ENCODE measurements at places on chromosomes 5 and 9.

- no peak for DNase-seq
Measured at GRCh38 chr5:78514427-78515330, 133.9 kb downstream of the LHFPL2 start.

DNA sequence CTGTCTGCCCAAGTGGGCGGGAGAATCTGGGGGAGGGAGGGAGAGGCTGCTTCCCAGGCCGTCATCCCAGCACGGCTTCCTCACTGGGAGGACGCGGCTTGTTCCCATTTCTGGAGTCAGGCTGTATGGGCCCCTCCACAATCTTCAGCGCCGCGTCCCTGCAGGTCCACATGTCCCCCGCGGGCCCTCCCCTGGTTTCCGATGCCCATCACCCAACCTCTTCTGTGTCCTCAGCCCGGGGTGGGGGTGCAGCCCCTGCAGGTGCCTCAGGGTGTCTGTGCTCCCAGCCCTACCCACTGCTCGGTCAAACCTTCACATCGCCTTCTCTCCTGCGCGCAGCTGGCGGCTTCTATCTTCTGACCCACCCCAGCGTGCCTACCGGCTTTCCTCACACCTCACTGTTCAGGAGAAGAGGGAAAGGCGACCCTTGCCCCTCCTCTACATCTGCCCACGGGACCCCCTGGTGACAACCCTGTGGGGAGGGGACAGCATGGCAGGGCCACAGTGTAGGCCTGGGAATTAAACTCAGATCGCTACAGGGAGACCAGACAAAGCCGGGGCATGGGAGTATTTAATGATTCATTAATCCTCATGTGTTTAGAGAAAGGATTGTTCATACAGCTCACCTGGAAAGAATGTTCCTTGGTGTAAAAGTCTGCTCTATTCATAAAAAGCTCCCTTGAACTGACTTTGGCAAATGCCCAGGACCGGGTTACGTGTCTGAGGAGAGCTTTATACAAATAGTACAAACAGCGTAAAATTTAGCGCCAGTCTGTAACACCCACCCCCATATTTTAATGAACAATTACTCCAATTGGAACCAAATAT lies 145.1 kb downstream of the IRX1 start:
- no peak for DNase-seq

DNA sequence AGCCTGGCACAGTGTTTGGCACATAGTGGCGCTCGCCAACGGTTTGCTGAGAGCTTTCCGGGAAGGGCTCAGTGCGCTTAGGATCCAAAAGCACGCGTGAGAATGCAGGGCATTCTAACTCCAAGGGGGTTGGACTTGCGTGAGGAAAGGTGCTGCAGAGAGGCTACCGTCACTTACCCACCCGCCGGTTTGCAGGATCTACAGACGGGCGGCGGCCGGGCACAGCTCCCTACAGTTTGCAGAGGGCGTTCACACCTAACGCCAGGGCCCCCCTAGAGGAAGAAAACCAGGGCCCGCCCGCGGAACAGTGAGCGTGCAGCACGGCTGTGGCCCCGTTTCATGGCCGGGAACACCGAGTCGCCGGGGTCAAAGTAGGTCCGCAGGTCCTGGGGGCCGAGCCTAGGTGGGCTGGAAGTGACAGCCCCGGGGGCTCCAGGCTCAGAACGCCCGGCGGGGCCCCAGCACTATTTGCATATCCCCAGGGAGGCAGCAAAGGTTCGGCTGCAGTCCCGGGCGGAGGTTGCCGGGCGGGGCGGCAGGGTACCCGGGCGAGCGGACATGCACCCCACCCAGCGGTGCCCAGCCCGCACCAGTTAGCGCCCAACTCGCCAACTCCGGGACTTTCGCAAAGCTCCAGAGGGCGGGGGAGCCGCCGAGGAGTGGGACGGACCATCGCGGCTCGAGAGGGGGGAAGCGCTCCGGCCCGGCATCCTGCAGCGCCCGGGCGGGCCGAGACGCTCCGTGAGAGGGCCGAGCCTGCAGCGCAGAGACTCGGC lies 526 bp upstream of the GALNT10 start:
- DNase-seq = peak; percentile 88

DNA sequence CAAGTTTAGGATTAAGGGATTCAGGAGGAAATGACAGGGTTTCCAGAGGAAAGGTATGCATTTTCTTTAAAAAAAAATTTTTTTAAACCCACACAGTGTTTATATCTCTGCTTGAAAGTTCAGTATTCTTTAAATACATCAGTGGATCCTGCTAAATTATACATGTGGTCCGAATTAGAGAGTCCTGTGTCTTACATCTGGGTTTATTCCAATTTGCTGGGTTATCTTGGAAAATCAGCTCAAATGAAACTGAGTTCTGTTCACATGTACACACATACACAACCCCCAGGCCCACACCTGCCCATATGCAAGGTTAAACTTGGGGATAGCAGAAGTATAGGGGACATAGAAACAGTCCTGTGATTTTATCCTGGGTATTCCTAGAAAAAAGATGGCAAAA lies 493.7 kb downstream of the ZNF608 start:
- DNase-seq = no peak

DNA sequence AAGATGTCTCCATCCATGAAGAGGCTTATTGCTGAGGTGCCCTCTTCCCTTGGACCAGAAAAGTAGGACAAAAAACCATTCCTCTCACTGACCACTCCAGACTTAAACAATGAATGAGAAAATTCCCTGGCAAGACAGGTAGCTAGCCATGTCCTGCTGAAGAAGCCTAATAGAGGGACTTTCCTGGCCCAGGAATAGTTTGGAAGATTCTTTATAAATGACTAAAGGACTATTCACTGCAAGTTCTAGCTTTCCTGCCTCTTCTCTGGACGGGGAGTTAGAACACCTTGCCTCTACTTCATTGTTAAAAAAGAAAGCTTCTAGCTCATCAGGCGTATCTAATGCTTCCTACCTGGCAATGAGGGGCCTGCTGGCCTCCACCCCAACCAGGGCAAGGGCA lies 153.6 kb downstream of the NR3C1 start:
- DNase-seq = no peak

DNA sequence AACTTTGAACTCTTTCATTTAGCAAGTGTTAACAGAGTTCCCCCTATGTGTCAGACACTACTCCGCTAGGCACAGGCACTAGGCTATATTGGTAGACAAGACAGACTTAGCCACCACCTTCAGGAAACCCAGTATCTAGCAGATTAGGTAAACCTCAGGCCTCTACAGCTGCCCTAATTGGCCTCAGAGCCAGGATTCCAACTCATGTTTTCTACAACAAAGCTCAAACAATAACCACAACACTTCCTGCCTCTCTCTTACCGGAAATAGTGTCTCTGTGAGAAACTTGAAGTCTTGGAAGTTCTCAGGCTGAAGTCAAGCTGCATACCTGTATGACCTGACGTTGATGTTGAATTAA lies 116.6 kb upstream of the SLC44A1 start:
- DNase-seq = peak; percentile 87

DNA sequence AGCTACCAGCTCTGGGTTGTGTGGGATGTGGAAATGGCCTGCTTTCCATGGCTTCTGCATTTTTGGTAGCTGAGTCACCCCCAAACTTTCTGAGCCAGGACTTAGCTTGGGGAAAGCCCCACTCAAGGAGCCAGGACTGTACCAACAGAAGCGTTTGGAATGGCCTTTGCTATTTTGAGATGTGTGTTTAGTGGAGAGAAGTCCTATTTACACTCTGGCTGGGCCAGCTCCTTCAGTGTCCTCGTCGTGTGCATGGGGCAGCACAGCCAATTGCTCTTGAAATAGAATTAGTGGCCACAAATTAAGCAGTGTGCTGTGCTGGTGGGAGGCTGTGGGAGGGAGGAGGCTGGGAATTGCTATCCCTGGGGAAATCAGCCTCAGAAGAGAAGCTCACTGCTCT lies 51.6 kb downstream of the ENTREP1 start:
- no peak for DNase-seq

- no peak for DNase-seq
Measured at GRCh38 chr5:93596676-93597490, 13.9 kb downstream of the NR2F1 start.

GRCh38 chr5:32654427-32654826 lies 56.7 kb upstream of the NPR3 start:
- DNase-seq = no peak

DNA sequence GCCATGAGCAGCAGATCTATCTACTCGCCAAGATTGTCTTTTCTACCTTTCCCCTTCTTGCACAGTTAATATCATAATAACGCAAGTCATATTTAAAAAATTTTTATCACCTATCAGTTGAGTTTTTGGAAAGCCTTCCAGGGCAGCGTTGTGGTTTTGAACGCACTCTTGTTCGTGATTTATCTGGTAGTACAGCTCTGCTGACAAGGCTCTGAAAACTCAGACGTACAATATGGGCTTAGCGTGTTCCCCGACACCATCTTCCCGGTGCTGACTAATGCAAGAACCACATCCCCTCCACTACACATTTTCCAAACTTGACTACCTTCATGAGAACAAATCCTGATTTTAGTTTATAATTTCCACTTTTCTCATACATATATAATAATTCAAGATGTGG lies 1.6 kb upstream of the NFIL3 start:
- no peak for DNase-seq

GRCh38 chr9:90698871-90699440 lies 56.3 kb upstream of the DIRAS2 start:
- DNase-seq = no peak

- no peak for DNase-seq
Measured at GRCh38 chr5:9388941-9389674, 156.8 kb downstream of the SEMA5A start.

GRCh38 chr9:10173561-10173960 lies 439.2 kb downstream of the PTPRD start:
- no peak for DNase-seq

DNA sequence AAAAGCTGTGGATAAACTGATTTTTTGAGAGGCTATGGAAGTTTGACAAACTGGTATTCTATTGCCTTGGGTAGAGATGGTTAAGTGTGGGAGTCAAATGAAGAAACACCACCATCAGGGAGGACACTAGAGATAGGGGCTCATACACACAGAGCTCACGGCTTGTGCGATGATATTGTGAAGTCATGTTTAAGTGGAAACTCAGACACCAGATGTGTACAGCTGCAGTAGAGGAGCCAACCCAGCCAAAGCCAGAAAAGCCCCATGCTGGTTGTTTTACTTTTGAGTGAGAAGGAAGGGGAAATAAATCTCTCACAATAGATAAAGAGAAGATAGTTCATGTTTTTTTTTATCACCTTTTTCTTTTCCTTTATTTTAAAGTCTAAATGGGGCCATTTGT lies 377.7 kb downstream of the DMRT2 start:
- no peak for DNase-seq

DNA sequence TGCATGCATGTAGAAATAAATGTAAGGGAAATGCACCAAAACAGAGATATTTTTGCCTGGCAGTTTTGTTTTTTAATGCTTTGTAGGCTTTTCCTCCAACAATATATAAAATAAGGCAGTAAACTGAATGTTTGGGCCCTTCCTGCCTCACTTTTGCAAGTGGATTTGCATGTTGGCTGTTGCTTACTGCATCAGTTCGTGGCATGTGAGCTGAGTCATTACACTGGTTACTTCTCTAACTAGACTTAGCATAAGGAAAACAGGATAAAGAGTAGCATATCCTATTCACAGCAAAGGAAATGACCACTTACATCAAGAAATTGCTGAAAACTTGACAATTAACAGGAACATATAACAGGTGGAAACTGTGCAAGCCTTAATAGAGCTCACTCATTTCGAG lies 113.4 kb downstream of the TLE1 start:
- no peak for DNase-seq

GRCh38 chr5:150599281-150599680 lies 41.2 kb upstream of the SYNPO start:
- DNase-seq = no peak

GRCh38 chr9:133664173-133665050 lies 28.2 kb downstream of the DBH start:
- DNase-seq = no peak

- no peak for DNase-seq
Measured at GRCh38 chr9:92978345-92978875, 31.1 kb downstream of the FGD3 start.

DNA sequence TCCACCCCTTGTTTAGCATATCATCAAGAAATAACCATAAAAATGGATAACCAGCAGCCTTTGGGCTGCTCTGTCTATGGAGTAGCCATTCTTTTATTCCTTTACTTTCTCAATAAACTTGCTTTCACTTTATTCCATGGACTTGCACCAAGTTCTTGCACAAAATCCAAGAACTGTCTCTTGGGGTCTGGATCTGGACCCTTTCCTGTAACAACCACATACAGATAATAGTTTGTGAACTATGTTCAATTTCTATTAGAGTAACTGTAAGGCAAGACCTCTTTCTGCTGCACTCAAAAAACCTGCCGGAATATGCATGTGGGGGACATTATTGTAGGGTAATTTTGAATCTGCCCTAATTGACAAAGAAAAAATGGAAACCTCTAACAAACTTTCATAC lies 66.9 kb upstream of the TMEM215 start:
- DNase-seq = no peak

- no peak for DNase-seq
Measured at GRCh38 chr9:86034863-86035734, 64.3 kb downstream of the GOLM1 start.

GRCh38 chr9:129514891-129515290 lies 106.0 kb downstream of the C9orf50 start:
- no peak for DNase-seq

Measured in CD4-positive, alpha-beta T cell treated with Interleukin-17A for 1 hour (primary cell).